ENCODE measurements at places on chromosomes 5 and 9.

GRCh38 chr5:153704110-153704509 lies 213.6 kb downstream of the GRIA1 start:
- DNase-seq = no peak

- peak; percentile 58 for DNase-seq
Measured at GRCh38 chr9:38362852-38363588, 29.5 kb upstream of the ALDH1B1 start.

DNA sequence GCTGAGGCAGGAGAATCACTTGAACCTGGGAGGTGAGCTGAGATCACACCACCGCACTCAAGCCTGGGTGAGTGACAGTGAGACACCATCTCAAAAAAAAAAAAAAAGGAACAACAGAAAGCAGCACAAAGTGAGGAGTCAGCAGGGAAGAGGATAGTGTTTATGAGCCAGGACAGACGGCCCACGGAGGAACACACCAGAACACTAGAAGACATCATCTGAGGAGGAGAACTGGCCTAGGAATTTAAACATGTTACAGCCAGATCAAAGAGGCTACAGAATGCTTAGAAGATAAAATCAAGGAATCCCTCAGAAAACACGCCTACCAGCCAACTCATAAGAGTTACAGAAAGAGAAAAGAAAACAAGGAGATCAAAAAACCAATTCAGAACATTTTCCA lies 12.2 kb downstream of the UBAC1 start:
- DNase-seq = no peak

- no peak for DNase-seq
Measured at GRCh38 chr5:53501054-53501453, 20.6 kb downstream of the FST start.

DNA sequence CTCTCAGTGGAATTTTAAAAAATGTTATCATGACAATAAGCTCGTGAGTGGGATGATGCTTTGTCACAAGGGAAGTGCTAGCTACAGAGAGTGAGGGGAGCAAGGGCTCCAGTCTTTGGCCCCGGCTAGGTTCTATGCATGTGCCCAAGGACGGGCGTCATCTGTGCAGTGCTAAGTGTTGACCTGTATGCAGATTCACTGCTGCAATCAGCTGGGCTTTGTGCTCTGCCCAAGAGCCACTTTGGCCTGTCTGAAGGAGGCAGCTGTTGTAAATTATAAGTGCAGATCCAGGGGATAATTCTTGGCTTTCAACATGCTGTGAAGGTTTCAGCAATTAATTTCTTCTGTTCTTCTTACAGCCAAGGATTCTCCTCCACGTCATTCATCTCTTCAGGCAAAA lies 268.6 kb downstream of the PSAT1 start:
- no peak for DNase-seq

DNA sequence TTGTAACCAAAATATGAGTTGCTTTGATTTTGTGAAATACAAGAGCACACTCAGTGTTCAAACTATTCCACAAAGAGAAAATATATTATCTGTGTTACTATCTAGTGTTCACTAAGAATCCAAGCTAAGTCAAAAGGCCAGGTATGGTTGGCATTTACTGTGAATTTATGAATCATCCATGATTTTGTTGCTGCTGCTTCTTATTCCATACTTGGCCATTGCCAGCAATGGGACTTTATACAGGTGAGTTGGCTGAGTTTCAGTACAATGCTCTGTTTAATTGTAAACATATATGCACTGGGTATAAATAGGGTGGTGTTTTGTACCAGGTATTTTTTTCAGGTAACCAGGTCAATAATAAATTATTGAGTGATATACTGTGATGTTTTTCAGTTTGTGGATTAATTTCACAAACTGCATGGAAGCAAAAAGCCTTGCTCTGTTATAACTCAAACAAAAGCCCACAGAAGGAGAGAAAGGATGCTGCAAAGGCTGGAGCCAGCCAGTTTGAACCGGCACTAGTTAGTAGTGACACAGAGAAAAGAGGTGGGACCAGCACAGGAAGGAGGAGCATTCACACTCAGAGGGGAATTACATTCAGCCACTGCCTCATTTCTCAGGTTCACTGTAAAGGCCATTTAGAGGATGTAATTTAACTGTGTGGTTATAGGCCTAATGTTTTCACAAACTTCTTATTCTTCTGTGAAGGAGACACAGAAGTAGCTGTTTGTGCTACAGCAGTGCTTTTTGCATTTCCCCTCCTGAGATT lies 381.8 kb downstream of the ADGRV1 start:
- no peak for DNase-seq

- DNase-seq = no peak
Measured at GRCh38 chr9:617445-618085, 223.9 kb upstream of the DMRT1 start.

DNA sequence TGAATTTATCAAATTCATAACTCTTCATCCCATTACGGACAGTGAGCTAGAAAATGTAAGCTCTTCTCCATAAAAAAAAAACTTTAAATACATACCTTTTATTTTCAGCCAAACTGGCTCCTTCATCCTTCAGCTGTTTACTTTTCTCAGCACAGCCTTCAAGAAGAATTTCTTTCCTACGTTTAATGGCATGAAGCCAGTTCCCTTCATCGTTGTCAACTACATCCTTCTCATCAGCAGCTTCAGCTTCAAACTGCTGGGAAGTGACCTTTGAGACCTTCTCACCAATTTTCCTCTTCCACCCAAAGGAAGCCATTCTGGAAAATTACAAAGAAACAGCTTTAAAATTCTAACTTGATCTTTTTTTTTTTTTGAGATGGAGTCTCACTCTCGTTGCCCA lies 9.1 kb downstream of the TTC33 start:
- DNase-seq = no peak

DNA sequence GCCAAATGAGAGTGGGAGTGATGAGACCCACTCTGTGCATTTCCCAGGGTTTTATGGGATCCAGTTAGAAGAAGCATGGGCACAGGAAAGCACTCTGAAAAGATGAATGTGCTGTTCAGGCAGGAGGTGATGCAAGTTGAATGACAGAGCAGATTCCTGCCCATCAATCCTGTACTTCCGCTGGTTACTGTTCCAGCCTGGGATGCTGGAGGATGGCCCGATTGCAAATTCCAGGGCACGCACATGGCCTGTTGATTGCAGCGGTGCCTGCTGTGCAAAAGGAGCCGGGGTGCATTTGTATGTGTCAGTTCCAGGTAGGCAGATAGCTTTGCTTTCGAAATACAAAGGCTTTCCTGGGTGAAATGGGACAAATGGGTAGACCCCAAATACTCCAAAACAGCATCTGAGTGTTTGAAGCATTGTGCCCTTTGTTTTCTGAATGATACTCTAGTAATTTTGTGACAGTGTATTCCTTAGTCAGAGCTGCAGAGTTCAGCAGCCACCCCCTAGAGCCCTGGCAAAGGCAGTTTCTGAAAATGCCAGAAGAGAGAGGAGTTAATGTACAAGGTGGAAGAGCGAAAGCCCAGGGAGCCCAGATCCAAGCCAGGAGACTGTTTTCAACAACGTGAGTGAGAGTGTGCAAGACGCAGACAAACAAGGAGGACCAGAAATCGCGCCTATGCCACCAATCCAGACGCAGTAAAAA lies 454.2 kb upstream of the CLINT1 start:
- no peak for DNase-seq

- no peak for DNase-seq
Measured at GRCh38 chr5:100421360-100421759, 113.8 kb upstream of the FAM174A start.

DNA sequence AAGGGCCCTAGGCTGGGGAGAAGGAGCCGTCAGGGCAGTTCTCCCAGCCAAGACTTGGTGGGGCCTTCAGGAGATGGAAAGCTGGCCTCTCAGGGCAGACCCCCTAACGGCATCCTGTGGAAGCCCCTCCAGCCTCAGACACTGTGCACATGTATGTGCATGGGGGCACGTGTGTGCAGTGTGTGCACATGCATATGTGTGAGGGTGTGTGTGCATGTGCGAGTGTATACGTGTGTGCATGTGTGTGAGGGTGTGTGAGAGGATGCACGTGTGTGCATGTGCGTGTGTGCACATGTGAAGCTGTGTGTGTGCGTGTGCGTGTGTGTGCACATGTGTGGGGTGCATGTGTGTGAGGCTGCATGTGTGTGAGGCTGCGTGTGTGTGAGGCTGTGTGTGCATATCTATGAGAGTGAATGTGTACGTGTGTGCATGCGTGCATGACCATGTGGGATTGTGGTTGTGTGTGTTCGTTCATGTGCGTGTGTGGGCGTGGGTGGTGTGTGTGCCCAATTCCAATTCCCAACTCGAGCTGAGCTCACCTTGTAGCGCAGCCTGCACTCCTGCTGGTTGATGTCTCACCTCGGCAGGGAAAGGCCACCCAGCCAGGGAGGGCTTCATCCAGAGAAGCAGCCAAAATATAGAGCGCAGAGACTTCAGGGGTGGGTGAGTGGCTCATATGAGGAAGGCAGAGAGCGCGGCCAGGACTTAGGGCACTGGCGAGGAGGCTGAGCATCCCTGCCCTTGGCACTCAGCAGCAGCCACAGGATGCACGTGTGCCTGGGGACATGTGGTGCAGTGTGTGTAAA lies 142.7 kb upstream of the PPP1R26 start:
- DNase-seq = no peak
